LNCaP clone FGC (cell line): ENCODE measurements at places on chromosomes 12 and 14.
A peak's percentile ranks its signal among the peaks of the same experiment; 100 is the strongest.

GRCh38 chr14:59913187-59913586 is 6.8 kb upstream of the LRRC9 start:
- peak; percentile 68 for DNase-seq

GRCh38 chr12:93913845-93914244 is 234.5 kb upstream of the PLXNC1 start:
- DNase-seq, result no peak

GRCh38 chr14:35927727-35928126 is 101.6 kb downstream of the BRMS1L start:
- no peak for DNase-seq

GRCh38 chr12:76060111-76060510 is 24.4 kb downstream of the NAP1L1 start:
- DNase-seq, result no peak

DNA sequence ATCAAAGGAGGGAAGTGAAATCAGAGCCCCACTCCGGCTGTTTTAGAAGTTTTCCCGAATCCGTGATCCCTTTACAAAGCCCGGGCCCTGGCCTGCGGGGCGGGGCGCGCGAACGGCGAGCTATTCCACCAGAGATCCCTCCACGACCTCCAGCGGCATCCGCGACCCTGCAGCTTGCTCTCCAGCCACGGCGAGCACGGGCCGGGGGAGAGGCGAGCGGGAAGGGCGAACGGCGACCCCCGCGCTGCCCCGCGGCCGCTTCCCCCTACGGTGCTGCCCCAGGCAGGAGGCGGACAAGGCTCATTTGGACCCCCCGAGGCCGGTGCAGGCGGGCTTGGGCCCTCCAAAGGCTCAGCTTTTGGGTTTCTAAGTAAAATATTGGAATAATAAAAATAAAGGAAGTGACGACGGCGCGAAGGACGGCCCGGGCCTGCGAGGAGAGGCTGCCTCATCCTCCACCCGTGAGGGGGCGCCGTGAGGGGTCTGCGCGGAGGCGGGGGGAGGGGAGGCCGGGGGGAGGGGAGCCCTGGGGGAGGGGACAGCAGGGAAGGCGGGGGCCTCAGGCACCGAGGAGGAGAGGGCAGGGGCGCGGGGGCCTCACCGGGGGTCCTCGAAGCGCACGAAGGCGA is 613 bp downstream of the SRSF9 start:
- DNase-seq, result no peak
